Stomach (tissue), 19 donors: ENCODE measurements at places on chromosomes 5 and 9. TPM values are rescaled to one million over a fixed set of nuclear protein-coding genes. Genes with fewer than 3 reads are reported as not detected.
A peak's percentile ranks its signal among the peaks of the same experiment; 100 is the strongest.

DNA sequence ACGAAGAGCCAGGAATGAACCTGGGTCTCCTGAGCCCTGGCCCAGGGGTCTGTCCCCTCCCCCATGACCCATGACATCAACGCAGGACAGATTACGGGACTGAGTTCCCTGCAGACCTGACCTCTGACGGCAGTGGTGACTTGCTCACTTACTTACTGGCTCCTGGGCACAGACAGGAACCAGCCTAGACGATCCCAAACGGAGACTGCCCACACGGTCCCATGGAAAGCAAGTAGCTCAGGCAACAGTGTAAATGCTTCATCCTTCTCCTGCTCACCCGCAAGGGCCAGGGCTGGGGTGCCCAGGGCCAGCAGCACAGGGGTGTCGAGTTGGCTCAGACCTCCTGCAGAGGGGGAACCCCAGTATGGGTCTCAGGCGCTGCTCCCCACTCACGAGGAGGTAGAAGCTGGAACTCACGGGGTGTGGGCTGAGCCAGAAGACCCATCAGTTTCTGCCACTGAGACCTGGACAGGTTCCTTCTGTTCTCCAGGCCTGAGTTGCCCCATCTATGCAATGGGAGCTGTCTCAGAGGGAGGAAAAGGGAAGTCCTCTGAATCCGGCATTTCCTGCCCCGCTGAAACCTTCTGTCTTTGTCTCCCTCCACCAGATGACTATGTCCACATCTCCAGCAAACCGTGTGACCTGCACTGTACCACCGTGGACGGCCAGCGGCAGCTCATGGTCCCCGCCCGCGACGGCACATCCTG is 5.6 kb downstream of the ADAMTSL2 start:
- no peak for DNase-seq

DNA sequence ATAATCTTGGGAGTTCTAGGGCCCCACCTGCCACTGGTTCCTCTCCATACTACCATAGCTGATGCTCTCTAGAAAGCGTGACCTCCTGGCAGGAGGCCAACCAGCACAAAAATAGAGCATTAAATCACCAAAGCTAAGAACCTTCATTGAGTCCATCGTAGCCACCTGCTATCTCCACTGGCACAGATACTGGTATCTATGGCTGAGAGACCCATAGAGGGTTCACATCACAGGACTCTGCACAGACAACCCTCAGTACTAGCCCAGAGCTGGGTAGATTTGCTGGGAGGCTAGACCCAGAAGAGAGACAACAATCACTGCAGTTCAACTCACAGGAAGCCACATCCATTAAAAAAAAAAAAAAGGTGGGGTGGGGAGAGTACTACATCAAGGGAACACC is 509.1 kb downstream of the DTWD2 start:
- no peak for DNase-seq

- DNase-seq: no peak
Observed at GRCh38 chr5:120017513-120017912, 388.2 kb downstream of the FAM170A start.

- peak; percentile 66 for DNase-seq
Observed at GRCh38 chr9:89941875-89942274, 337.1 kb downstream of the GADD45G start.

DNA sequence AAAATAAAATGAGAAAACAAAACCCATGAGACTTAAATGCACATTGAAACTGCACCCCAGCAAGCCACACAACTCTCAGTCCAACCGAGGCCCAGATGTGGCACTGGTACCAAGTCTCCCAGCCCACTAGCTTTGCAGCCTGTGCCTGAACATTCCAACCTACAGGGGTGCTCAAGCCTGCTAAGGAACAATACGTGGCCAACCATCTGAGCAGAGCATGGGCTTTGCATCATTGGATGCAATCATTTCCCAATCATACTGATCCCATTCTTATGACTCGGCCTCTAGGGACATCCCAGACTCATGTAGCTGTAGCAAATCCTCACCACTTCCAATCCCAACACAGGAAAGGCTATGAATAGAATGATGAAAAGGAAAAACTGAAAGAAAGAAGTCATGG is 297.2 kb downstream of the SPOCK1 start:
- no peak for DNase-seq

DNA sequence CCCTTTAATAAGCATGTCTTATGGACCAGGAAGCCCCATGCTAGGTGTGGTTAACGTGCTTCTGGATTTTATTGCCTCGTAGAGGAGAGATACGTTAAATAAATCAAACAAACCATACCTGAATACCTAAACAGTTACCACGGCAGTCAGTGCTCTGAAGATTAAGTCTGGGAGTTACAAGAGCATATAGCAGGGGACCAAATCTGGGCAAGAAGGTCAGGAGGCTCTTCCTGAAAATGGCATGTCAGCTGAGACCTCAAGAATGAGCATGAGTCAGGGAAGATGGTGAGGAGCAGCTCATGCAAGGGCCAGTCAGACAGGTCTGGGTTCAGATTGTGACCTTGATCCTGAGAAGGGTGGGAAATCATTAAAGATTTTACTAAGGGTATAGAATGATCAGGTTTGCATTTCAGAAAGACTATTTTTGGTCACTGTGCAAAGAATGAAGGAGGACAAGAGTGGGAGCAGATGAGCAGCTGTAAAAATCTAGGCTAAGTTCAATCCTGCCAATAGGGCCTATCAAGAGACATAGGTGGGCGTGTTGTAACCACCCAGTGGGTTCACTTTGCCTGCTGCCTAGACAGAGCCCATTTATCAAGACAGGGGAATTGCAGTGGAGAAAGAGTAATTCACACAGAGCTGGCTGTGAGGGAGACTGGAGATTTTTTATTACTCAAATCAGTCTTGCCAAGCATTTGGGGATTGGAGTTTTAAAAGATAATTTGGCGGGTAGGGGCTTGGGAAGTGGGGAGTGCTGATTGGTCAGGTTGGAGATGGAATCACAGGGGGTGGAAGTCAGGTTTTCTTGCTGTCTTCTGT is 4.8 kb upstream of the ZNF366 start:
- no peak for DNase-seq

GRCh38 chr9:12989669-12990068 is 214.8 kb downstream of the LURAP1L start:
- DNase-seq: no peak

DNA sequence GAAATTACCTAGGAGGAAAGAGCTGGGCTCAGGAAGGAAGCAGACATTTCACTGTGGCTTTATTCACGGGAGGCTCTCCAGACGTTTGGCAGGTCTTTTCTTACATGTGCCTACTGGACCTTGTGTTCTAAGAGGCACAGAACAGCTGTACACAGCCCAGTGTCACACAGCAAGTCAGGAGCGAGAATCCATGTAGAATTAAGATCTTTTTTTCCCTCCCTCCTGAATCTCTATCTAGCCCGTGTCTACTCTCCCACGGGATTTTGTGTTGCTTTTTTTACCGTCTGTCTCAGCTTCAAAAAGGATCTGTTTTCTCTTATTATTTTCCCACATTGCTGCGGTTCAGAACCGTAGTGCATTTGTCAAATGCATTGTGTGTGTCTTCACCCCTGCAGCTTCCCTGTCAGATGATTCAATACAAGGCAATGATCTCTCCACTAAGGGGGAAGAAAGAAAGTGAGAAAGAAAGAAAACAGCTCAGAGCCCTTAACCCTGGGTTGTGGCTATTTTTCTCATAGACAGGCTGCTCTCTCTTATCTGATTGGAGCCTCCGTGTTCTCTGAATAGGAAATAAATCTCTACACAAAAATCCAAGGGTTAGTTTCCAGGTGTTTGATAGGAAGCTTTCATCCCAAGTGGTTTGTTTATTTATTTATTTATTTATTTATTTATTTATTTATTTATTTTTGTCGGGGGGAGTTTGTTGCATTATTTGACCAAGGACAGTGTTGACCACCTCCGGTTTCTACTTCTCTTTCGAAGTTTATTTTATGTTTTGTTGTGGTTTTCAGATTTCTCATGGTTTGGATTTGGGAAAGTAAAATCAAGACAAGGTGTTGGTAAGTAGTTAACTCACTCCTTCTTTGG is 191.0 kb downstream of the NTRK2 start:
- no peak for DNase-seq

DNA sequence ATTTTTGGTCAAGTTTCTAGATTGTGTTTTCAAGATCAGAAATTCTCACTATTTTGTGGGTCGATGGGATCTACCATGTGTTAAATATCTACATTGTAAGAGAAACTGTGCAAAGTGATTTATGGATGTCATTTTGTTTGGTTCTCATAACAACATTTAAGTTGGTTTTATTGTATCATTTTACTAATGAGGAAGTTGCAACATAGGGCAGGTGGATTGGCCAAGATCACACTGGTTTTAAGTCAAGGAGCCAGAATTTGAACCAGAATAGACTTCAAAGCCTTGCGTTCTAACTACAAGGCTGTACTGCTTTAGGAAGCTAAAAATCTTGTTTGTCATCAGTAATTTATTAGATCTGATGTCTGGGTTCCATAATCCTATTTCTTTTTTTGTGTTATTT is 23.4 kb downstream of the SH3TC2 start:
- DNase-seq: no peak

DNA sequence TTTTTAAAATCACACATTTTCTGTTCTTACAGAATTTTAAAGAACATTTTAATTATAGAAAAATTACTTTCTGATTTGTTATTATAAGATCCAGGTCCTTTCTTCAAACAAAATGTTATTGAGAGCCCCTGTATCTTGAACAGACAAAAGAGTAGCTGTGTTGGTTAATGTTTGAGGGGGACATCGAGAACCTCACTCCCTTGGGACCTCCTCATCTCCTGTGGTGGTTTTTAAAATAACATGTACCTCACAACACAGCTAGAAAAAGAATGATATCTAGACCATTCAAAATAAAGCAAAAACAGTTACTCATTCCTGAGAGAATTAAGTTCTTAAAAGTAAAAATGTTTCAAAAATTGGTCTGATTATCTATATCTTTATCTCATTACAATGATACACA is 54.7 kb downstream of the VCAN start:
- DNase-seq: no peak

DNA sequence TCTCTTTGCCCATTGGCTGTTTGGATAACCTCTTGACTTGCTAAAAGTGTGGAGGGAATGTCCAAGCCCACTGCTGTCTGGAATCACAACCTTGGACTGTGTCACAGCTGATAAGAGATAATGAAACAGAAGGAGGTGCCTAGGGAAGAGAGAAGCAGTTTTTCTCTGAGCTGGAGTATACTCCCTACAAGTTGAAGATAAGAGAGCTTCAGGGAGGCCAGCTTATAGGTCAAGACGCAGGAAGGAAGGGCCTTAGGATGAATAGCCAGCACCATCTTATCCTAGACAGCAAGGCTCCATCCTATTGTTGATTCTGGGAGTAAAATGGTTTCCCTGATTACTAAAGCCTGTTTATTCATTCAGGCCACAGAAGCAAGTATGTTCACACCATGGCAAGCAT is 244.7 kb downstream of the NPR3 start:
- DNase-seq: no peak

DNA sequence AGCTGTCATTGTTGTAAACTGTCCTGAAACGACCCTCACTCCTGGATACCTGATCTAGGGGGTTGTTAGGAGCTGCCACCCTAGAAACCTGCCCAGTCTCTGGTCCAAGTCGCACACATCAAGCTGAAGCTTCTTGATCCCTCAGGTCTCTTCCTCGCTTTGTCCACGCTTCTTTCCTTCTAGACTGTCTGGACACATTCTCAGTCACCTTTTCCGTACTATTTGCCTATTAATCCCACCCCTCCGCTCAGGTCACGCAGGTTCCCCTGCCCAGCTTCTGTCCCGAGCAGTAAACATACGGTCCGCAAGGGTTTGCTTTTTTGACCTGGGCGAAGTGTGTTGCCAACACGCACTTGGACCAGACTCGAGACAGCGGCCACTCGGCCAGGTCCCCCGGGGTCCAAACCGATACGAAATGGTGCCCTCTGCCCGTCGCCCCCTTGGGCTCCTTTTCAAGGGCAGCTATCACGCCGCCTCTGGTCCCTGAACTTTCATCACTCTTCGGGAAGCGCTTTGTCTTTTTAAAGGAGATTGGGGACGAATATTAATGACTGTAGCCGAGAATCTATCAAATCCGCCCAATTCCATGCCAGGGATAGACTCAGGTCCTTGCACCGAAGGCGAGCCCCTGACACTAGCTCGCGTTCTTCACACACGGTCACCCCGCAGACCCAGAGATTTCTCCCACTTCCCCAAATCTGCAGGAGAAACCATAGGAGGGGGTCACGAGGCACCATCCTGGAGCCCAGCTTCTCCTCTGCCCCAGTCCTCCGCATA is 814 bp downstream of the PLCXD3 start:
- peak; percentile 13 for DNase-seq

DNA sequence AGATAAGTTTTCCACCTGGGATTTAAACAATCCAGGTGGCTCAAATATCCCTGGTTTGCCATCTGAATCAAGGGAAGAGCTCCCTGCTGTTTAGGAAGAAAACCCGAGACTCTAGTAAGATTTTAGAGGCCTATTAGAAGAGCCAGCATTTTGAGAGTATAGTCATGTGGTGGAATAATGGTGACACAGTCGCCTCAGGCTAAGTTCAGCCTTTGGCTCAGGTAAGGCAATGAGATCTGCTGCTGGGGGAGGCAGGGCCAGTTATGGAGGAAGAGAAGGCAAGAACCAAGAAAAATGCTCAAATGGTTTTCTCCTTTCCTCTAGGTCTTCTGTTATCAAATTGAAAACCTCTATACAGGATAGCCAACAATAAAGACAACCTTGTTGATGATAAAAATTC is 16.2 kb downstream of the RAD1 start:
- no peak for DNase-seq

GRCh38 chr9:16236311-16236710 is 634.2 kb downstream of the BNC2 start:
- DNase-seq: peak; percentile 53

DNA sequence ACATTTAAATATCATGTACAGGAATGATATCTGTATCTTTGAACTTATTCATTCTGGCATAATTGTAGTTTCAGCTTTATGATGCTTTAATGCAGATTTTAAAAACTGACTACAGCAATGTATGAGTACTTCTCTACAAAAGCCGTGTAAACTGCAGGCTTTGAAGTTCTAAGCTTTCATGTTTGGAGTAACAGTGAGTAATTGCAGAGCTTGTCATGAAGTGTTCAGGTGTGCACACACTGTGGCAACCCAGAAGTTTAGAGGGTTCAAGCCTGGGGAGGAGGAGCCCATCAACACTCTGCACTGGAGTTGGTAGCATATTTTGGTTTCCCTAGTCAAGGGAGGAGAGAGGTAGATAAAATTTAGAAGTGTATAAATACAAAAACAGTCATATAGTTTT is 130.9 kb downstream of the CD180 start:
- DNase-seq: no peak

Gene FAM163B
- not detected for polyA plus RNA-seq

Gene SLC6A18
- polyA plus RNA-seq: not detected

Gene NUTM2G
- not detected for polyA plus RNA-seq

Gene ABCA1
- 4.9 TPM for polyA plus RNA-seq

Gene FAM221B
- polyA plus RNA-seq: not detected

Gene ASTN2
- 2.1 TPM for polyA plus RNA-seq

Gene SLCO4C1
- polyA plus RNA-seq: not detected

Gene ENTREP1
- 6.8 TPM for polyA plus RNA-seq

Gene SHC3
- 0.15 TPM for polyA plus RNA-seq

Gene ATP10B
- 1.7 TPM for polyA plus RNA-seq

Gene DOK3
- 4.9 TPM for polyA plus RNA-seq

Gene VLDLR
- 2.8 TPM for polyA plus RNA-seq

Gene IL7R
- polyA plus RNA-seq: 2.2 TPM
